ENCODE measurements at places on chromosomes 7 and 10.

DNA sequence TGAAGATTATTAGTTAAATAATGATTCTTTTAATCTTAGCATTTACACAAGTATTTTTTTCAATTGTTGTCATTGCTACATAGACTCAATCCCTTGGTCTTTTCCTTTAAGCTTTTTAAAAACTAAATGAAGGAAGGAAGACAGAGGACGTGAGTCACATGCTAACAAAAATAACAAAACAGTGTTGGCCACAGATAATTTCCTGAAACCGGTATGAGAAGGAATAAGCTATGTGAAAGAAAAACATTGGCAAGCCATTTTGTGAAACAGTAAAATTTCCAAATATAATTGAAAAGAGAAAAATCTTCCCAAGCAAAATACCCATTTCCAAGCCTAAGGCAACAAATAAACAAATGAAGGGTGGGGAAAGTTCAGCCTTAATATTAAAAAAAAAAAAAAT, 223.0 kb downstream of the AHR start:
- DNase-seq, result no peak

- no peak for DNase-seq
These were observed 25.4 kb upstream of the MRC1 start for GRCh38 chr10:17783751-17784150.

DNA sequence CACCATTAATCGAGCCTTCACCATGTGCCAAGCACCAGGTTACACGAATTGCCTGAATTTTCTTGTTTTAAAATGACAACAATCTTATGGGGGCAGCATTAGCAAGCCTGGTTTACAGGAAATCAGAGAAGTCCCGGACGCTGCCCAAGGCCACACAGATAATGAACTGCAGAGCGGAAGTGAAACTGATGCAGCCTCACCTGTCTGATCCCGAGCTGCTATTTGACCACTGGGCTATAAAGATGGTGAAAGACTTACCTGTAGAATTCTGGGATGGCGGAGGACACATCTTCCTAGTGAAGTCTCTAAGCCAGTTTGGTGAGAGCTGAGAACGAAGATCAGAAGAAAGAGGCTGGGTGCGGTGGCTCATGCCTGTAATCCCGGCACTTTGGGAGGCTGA, 21.7 kb upstream of the GALNTL5 start:
- no peak for DNase-seq

DNA sequence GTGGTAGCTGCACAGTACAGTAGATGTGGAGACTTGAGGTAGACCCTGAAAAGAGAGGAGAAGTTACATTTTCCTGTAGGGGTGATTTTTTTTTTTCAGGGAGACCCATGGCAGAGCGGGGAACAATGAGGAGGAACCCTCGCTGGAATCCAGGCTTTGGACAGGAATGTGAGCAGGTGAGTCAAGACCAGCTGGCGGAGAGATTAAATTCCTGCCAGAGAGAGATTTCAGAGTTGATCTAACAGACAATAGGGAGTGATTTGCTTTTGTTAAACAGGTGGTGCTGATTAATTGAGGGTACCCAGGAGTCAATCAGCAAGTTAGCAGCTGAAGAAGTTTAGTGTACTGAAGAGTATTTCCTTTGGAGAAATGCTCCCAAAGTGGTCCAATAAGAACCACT, 41.6 kb upstream of the MINDY3 start:
- DNase-seq, result no peak

- no peak for DNase-seq
These were observed 79.2 kb downstream of the GLRX3 start for GRCh38 chr10:130215151-130215930.

Measured in G401 (cell line).